Placental epithelial cell (primary cell): ENCODE measurements at places on chromosomes 4 and X. TPM values are rescaled to one million over a fixed set of nuclear protein-coding genes. Genes with fewer than 3 reads are reported as not detected.

IDH3G gene
- 43.2 and 78.4 TPM in 2 replicates for total RNA-seq

GRIA2 gene
- total RNA-seq: not detected in 2 replicates

NDNF gene
- total RNA-seq: under 0.01 TPM in 1 of 2 replicates, not detected in the other

GAGE12F gene
- not detected in 2 replicates for total RNA-seq

NONO gene
- total RNA-seq: 382 and 528 TPM in 2 replicates

FGF13 gene
- not detected in 2 replicates for total RNA-seq

DCHS2 gene
- under 0.01 TPM in 2 replicates for total RNA-seq

PHOX2B gene
- total RNA-seq: not detected in 2 replicates

SASH3 gene
- not detected in 2 replicates for total RNA-seq

ZCCHC12 gene
- under 0.01 TPM in 1 of 2 replicates, not detected in the other for total RNA-seq

DUX4 gene
- not detected in 2 replicates for total RNA-seq

APBB2 gene
- total RNA-seq: 56.3 and 64.8 TPM in 2 replicates

F8A1 gene
- total RNA-seq: 4.3 and 7.9 TPM in 2 replicates

NOX1 gene
- total RNA-seq: 0.11 TPM in 1 of 2 replicates, not detected in the other

MTNR1A gene
- not detected in 2 replicates for total RNA-seq

CENPE gene
- 3.5 and 4.2 TPM in 2 replicates for total RNA-seq

SPON2 gene
- 5.0 and 10.6 TPM in 2 replicates for total RNA-seq

XKRX gene
- total RNA-seq: 0.79 TPM in 1 of 2 replicates, not detected in the other
